NCI-H524 treated with DMSO at 0.1 percent for 48 hours (cell line): ENCODE measurements at places on chromosomes 13 and 19.
A peak's percentile ranks its signal among the peaks of the same experiment; 100 is the strongest.

DNA sequence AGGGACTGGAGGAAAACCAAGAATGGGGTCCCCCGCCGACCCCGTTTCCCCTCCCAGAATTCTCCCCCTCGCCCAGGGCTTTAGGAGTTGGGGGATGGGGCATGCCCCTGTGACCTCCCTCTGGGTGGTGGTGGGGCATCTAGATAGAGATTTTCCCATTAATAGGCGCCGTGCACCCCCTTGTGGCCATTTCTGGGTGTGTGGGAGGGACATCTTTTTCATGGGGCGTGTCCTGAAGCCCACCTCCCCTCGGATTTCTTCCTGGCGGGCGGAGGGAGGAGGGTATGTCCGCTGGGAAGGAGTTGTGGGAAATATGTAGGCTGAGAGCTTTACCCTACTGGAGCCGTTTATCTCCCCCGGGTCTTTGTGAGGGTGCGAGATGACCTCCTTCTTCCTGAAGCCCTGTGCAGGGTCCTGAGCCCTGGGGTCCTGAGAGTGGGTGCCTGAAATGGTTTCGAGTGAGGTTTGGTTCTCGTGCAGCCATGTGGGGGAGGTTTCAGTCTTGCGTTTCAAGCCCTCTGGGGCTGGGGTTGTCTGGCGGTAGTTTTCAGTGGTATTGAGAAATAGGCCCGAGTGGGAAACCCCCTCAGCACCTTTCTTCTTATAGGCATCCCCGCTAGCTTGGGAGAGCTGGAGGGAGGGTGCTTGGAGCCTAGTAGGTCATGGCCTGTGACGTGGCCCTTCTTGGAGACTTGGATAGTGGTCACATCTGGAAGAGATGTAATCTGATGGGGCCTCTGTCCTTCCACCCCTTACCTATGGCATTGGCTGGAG lies 1.0 kb downstream of the PRMT1 start:
- peak; percentile 24 for DNase-seq

DNA sequence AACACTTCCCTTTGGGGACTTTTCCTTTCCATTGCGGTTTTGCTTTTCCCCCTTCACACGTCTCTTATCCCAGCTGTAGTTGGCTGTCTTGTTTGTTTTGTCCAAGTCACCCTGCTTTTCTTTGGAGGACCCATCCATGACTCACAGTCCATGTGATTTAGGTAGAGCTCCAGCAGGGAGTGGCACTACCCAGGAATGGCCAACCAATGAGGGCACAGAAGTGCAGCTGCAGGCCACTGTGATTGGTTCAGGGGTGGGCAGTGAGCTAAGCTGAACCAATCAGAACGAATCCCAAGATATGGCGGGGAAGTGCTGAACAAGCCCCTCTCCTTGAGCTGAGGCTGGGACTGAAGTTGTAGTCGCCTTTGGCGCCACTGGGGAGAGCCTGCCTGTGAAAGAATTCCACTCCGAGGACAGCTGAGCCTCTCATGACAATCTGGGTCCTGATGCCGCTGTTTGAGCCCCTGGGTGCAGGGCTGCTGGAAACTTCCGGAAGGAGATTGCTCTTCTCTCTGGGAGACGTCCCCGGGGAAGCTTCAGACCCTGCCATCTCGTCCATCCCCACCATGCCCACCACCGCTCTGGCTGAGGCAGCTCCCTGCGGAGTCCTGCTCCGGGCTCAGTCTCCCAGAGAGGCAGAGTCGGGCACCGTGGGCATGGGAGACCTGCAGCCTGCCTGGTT lies 62.9 kb upstream of the URI1 start:
- no peak for DNase-seq

DNA sequence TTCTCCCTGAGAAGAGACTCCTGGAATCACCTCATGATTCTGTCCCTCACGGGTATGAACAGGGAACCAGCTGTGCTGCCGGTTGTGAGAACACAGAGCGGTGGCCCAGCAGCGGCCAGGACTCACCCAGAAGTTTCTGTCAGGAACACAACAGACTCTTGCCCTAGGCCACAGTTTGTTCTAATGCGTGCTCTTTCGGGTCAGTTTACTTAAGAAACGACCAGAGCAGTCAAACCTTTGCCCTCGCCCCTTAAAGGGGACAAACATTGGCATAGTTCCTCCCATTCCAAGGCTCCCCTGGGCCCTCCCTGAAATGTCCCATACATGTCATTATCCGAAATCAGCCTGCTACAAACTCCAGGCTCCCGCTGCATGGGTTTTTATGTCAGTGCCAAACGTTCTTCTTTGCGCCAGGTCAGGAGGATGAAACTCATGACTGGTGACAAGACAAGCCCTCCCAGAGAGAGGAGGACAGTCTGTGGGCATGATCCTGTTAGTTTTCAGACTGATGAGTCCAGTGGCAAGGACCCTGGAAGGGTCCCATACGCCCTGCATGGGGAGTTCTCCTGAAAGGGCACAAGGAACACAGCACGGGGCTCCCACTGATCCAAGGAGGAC lies 18.3 kb downstream of the ZIC5 start:
- no peak for DNase-seq

DNA sequence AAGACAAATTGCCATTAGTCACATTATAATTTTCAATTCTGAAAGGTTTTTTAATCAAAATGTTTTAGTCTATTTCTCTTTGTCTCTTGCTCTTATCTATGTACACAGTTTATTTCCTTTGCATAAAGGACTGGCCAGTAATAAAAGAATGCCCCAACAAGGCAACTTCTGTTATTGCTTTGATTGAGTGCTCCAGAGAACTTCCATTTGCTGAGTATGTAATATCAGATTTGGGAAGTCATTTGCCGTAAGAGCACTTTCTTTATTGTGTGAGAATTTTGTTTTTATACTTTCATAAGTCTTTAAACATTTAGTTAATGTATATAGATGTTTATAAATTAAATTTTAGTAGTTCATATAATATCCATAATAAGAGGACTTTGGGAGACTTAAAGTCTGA lies 1140.4 kb downstream of the PCDH9 start:
- no peak for DNase-seq

DNA sequence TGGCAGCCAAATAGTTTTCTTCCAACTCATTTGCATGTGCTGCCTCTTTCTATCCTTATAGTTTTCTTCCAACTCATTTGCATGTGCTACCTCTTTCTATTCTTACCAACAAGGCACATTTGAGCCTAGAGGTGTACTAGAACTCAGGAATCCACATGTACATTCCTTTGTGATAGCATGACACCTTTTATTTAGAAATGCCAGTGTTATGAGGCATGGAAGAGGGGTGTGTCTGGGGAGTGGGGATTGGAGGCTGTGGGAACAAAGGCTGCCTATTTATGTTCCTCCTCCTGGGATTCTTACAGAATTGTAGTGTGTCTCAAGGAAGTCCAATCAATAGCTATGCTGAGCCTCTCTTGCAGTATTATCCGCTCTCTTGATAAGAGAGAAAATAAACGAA lies 966.7 kb downstream of the PCDH17 start:
- no peak for DNase-seq

- DNase-seq: peak; percentile 0
These were observed 3.7 kb upstream of the CLPTM1 start for GRCh38 chr19:44951179-44952159.

- DNase-seq: peak; percentile 3
These were observed 50.4 kb downstream of the MYO9B start for GRCh38 chr19:17125728-17126677.

GRCh38 chr19:4986471-4986891 lies 17.6 kb downstream of the KDM4B start:
- no peak for DNase-seq

GRCh38 chr19:9586764-9587163 lies 2.5 kb upstream of the ZNF121 start:
- peak; percentile 15 for DNase-seq

GRCh38 chr13:103883164-103883563 lies 816.9 kb upstream of the SLC10A2 start:
- peak; percentile 19 for DNase-seq

DNA sequence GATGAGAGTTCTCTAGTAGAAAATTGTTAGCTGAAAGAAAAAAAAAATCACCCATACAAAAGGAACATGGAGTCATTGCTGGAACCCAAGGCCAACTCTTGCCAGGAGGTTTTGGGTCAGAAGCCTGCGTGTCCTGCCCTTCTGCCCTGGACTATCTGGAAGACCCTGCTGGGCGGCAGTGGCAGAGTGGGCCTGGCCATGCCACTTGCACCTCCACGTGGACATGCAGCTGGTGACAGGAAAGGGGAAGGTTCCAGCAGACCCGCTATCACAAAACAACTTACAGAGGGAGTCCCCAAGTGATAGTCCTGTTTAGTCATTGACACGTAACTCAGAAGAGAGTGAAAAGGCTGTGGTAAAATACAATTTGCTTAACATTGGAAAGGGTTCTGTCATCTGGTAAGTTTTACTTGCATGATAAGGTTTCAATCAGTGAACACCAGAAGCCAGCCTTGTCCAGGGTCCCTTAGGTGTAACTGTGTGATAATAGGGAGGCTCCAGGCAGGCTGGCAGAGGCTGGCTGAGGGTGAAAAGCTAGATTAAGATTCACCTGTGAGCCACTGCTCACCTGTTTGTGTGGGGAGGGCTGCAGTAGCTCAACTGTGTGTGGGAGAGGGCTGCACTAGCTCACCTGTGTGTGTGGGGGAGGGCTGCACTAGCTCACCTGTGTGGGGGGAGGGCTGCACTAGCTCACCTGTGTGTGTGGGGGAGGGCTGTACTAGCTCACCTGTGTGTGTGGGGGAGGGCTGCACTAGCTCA lies 47.8 kb downstream of the COL4A2 start:
- no peak for DNase-seq

- DNase-seq: no peak
These were observed 118.9 kb downstream of the KL start for GRCh38 chr13:33135097-33135496.

DNA sequence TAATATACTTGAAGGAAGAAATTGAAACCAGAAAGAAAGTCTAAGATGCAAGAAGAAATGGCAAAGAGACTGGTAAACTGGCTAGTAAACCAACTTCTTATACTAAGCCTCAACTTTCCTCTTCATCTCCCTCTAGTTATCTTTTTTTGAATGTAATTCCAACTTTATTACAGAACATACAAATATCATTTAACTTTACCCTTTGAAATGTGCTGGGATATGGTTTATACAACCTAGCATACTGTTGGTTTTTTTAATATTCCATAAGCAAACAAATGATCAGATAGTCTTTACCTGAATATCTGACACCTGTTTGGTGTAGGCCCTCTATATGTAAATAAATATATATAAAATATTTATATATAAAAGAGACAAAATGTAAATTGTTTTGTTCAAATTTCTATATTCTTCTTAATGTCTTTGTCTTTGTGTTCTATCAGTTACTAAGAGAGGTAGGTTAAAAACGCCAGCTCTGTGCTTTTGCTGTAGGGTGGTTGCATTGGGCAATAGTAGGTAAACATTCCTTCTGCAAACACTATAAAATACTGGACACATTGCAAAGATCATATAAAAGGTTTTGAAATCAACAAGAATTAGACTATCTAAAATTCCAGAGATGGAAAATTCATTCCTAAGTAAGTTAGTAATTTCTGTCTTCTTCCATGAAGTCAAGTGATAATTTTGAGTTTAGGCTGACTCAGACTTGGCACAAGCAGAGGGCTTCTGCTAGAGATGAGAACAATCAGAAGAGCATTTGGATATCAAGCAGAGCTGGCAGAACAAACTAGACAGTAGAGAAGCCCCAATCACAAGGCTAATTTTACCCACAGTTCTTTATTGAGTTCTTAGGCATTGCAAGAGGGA lies 383.3 kb downstream of the RFC3 start:
- no peak for DNase-seq

DNA sequence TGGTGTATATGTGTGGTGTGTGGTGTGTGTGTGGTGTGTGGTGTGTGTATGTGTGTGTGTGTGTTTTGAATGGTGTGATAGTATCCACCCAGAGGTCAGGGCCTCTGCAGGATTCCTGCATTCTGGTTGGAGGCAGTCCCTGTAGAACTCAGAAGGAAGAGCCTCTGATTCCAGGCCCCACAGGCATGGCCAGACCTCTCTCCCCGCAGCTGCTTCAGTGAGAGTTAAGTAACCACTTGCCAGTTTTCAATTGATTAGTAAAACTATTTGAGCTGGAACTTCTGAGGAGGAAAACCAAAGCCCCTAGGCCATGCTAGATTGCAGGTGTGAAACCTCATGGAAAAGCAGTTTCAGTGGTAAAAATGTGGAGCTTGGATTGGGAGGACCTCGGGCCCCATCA lies 2.1 kb downstream of the ATP12A start:
- no peak for DNase-seq

DNA sequence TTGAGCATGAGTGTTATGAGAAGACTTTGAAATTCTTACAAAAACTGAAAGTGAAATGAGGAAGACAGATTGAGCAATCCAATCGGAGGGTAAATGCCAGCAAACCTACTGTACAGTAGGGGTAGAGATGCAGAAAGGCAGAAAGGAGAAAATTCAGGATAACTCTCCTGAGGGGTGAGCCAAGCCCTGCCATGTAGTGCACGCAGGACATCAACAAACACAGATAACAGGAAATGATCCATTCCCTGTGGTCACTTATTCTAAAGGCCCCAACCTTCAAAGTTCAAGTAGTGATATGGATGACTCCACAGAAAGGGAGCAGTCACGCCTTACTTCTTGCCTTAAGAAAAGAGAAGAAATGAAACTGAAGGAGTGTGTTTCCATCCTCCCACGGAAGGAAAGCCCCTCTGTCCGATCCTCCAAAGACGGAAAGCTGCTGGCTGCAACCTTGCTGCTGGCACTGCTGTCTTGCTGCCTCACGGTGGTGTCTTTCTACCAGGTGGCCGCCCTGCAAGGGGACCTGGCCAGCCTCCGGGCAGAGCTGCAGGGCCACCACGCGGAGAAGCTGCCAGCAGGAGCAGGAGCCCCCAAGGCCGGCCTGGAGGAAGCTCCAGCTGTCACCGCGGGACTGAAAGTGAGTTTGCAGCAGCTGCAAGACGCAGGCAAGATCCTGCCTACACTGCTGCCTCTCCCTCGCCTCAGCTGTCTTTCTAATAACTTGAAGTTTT lies at the start of gene TNFSF13B:
Gene TNFSF13B, plus strand, starts transcription at position 118 of the 728 bp plus-strand sequence. Its CDS starts 178 bp downstream, at position 296.
- peak; percentile 34 for DNase-seq

DNA sequence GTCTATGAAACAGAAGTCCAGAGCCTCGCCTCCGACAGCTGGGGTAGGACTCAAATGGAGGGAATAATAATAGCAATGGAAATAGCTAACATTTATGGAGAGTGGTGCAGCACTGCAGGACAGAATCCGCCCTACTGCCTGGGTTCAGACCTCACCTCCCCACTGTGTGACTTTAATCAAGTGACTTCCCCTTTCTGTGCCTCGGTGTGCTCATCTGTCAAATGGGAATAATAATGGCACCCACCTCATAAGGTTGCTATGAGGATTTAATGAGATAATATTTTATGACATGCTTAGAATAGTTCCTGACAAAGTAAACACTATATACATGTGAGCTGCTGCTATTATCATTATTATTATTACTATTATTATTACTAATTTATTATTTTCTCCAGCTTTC lies 3.2 kb downstream of the LRFN1 start:
- DNase-seq: no peak
